A375 (cell line): ENCODE measurements at places on chromosomes 4 and X. TPM values are rescaled to one million over a fixed set of nuclear protein-coding genes. Genes with fewer than 3 reads are reported as not detected.

The NPY1R gene
- 0.15 and 0.45 TPM in 2 replicates for total RNA-seq

The DIPK2B gene
- total RNA-seq, result not detected in 2 replicates

The GPR173 gene
- not detected in 2 replicates for total RNA-seq

The KLKB1 gene
- total RNA-seq, result not detected in 2 replicates

The NRK gene
- not detected in 2 replicates for total RNA-seq

The SPANXN3 gene
- total RNA-seq, result not detected in 2 replicates

The MAD2L1 gene
- 36.8 and 46.7 TPM in 2 replicates for total RNA-seq
